ENCODE measurements at places on chromosomes 2 and 18. TPM values are rescaled to one million over a fixed set of nuclear protein-coding genes. Genes with fewer than 3 reads are reported as not detected.

- no peak overlapping the region for H3K4me3 ChIP-seq
- peak; percentile 74 for DNase-seq
- no peak overlapping the region for H3K27ac ChIP-seq
- H3K4me1 ChIP-seq = peaks cover 10% of the 10 kb centered on the region
Measured at GRCh38 chr2:74587664-74588277, 33.3 kb downstream of the DOK1 start.

GRCh38 chr2:203808046-203808750 is 59.4 kb upstream of the CTLA4 start:
- H3K4me1 ChIP-seq = peaks cover 21% of the 10 kb centered on the region
- H3K36me3 ChIP-seq = no peaks in the 10 kb centered on the region
- no peaks in the 10 kb centered on the region for H3K27me3 ChIP-seq
- peak overlapping the region; percentile 54 for H3K27ac ChIP-seq
- peak; percentile 95 for DNase-seq

GRCh38 chr2:209993968-209994367 is 8.5 kb upstream of the RPE start:
- no peaks in the 10 kb centered on the region for H3K36me3 ChIP-seq
- H3K27me3 ChIP-seq = no peaks in the 10 kb centered on the region
- H3K27ac ChIP-seq = no peak overlapping the region
- no peak for DNase-seq
- no peak overlapping the region for H3K4me3 ChIP-seq

DNA sequence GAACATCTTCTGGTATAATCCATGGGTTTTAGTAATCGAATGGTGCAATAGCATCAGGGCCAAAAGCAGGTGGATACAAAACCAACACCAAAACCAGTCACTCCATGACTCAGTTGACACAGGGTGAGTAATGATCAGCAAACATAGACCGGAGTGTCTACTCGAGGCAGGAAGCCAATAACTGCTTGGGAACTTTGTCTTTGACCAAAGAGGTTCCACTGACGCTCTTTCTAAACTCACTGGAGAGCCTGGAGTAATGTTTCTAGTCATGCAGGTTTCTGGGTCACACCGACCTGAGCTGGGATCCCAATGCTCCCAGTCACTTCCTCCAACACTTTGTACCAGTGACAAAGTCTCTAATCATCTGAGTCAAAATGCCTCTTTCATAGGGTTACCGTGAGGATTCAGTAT is 30.9 kb downstream of the MREG start:
- no peaks in the 10 kb centered on the region for H3K36me3 ChIP-seq
- no peak overlapping the region for H3K4me3 ChIP-seq
- no peak overlapping the region for H3K27ac ChIP-seq
- peak; percentile 85 for DNase-seq

- H3K4me1 ChIP-seq = no peaks in the 10 kb centered on the region
- no peaks in the 10 kb centered on the region for H3K27me3 ChIP-seq
- no peaks in the 10 kb centered on the region for H3K36me3 ChIP-seq
- no peak for DNase-seq
- H3K27ac ChIP-seq = no peak overlapping the region
- H3K4me3 ChIP-seq = no peak overlapping the region
Measured at GRCh38 chr18:66558773-66559172, 45.1 kb downstream of the CDH19 start.

GRCh38 chr18:3661989-3662388 is 212.0 kb downstream of the TGIF1 start:
- peaks cover 4% of the 10 kb centered on the region for H3K4me1 ChIP-seq
- no peak overlapping the region for H3K27ac ChIP-seq
- DNase-seq = no peak
- H3K4me3 ChIP-seq = no peak overlapping the region
- H3K36me3 ChIP-seq = no peaks in the 10 kb centered on the region

DNA sequence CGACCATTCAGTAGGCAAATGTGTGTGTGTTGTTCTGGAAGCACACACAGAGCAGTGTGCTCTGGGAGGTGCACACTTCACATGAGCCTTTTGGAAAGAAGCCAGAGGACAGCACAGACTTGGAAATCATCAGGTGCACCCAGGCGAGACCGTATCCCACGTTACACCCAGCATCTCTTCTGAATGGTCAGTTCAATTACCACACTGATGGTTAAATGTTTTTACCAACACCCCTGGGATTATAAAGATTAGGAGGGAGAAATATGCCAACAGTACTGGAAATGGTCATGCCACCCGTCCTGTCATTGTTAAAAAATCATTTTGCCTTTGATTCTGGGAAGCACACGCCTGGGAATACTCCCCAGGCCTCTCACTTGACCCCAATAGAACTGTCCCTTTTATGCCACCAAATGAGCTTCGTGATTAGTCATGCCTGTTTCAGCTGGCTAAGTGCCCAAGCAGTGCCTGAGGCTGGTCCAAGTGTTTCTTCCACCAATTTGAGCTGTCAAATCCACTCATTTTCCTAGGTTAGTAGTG is 183.7 kb downstream of the NRP2 start:
- H3K4me3 ChIP-seq = no peak overlapping the region
- no peaks in the 10 kb centered on the region for H3K4me1 ChIP-seq
- no peaks in the 10 kb centered on the region for H3K36me3 ChIP-seq
- H3K27ac ChIP-seq = no peak overlapping the region
- peaks cover 8% of the 10 kb centered on the region for H3K27me3 ChIP-seq
- no peak for DNase-seq

DNA sequence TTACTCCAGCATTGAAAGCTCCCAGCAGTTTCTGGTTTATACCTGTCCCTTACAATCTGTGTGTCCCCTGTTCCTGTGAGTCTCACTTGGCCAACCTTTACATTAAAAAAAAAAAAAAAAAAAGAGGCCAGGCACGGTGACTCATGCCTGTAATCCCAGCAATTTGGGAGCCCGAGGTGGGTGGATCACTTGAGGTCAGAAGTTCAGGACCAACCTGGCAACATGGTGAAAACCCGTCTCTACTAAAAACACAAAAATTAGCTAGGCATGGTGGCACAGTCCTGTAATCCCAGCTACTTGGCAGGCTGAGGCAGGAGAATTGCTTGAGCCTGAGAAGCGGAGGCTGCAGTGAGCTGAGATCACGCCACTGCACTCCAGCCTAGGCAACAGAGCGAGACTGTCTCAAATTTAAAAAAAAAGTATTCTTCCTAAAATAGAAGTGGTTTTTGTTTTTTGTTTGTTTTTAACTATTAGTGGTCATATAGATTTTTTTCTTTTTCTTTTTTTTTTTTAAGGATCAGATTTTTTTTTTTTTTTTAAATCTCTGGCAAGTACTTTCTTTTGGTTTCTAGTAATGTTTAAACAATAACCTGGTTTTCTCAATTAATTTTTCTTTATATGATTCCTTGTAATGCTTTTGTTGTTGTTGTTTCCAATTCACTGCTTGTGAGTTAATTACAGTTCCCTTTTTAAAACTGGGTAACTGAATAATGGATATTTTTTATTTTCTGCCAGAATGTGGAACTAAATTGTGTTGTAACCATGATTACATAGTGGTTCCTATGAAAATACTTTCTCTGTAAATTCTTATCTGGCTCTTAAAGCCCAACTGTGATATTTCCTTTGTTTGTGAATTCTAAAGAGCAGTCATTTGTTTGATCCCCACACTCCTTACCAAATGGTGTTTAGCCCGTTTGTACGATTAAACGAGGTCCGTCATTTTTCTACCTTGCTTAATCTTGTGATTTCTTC is 116.8 kb downstream of the CTAGE1 start:
- no peak for DNase-seq
- H3K4me3 ChIP-seq = no peak overlapping the region
- H3K27me3 ChIP-seq = peaks cover 12% of the 10 kb centered on the region
- no peaks in the 10 kb centered on the region for H3K36me3 ChIP-seq
- no peaks in the 10 kb centered on the region for H3K4me1 ChIP-seq

- no peak for DNase-seq
- H3K4me3 ChIP-seq = no peak overlapping the region
- no peaks in the 10 kb centered on the region for H3K36me3 ChIP-seq
- peaks cover 2% of the 10 kb centered on the region for H3K4me1 ChIP-seq
- H3K27ac ChIP-seq = no peak overlapping the region
- peaks cover 81% of the 10 kb centered on the region for H3K27me3 ChIP-seq
Measured at GRCh38 chr2:72929010-72929409, 11.7 kb downstream of the EMX1 start.

- no peak overlapping the region for H3K4me3 ChIP-seq
- H3K36me3 ChIP-seq = no peaks in the 10 kb centered on the region
- no peak overlapping the region for H3K27ac ChIP-seq
- H3K4me1 ChIP-seq = no peaks in the 10 kb centered on the region
Measured at GRCh38 chr18:13558124-13558523, 168.2 kb downstream of the FAM210A start.

GRCh38 chr2:20682167-20682920 is 15.4 kb downstream of the GDF7 start:
- H3K4me3 ChIP-seq = no peak overlapping the region
- no peak overlapping the region for H3K27ac ChIP-seq
- H3K27me3 ChIP-seq = no peaks in the 10 kb centered on the region
- DNase-seq = peak; percentile 23
- H3K4me1 ChIP-seq = no peaks in the 10 kb centered on the region

DNA sequence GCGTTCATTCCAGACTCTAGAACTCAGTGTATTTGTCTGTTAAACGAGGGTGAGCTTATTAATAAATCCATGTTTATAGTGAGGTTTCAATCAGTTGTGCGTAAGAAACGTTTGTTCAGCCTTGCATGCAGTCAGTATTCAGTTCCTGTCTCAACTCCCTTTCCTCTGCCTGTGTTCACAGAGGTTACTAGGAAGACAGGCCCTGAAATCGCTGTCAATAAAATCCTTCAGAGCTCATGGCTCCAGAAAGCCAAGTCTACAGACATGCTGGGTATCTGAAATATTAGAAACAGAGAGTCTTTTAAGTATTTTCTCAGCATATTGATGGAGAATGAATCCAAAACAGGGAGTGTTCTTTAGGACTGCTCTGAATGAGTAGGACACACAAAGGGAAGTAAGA is 75.4 kb downstream of the KLF7 start:
- H3K4me3 ChIP-seq = no peak overlapping the region
- DNase-seq = no peak
- no peaks in the 10 kb centered on the region for H3K4me1 ChIP-seq

DNA sequence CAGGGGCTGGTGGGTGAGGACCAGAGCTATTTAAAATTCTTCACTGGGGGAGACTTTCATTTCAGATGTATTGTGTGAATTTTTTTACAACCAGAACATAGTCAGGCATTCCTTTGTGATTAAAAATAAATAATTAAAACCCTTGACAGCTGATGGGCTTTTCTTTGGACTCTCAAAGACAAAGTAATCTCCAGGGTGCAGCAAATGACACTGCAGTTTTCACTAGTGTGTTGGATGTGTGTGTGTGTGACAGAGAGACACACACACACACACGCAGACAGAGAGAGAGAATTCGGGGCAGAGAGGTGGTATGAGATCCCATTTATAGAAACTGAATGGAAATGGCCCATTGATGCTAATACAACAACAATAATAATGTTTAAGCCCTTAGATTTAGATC is 10.3 kb upstream of the GALNT14 start:
- H3K27me3 ChIP-seq = peaks cover 6% of the 10 kb centered on the region
- no peaks in the 10 kb centered on the region for H3K36me3 ChIP-seq
- H3K27ac ChIP-seq = no peak overlapping the region
- DNase-seq = no peak
- no peaks in the 10 kb centered on the region for H3K4me1 ChIP-seq

DNA sequence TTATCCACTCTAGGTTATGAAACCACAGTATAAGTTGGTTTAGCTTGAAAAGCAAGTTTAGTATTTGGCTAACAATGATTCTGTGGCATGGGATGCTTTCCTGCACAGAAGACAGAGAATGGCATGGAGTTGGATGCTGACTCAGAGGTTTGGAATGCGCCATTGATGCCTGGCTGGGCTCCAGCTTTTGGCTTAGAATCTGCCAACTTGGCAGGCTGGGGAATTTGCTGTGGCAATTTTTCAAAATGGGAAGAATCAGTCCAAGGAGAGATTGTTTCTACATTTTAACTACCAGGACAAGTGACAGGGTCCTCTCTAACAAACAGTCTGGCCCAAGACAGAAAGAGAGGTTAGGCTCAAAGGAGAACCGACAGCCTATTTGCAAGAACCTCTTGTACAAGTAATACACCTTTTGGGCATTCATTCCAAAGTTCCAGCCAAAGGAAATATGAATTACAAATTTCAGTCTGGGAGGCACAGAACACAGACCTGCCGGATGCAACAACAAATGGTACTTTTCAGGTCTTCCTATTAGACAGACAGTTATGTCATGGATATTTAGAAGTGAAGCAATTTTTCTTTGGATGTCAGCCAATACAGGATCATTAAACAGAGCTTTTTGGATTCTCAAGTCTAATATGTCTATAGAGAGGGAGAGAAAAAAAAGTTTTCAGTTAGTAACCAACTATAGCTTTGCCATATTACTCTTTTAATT is 1027.7 kb downstream of the TMEM182 start:
- H3K4me3 ChIP-seq = no peak overlapping the region
- no peaks in the 10 kb centered on the region for H3K27me3 ChIP-seq
- H3K36me3 ChIP-seq = no peaks in the 10 kb centered on the region
- DNase-seq = no peak

Gene ARHGAP15
- not detected for polyA plus RNA-seq

Gene CNTNAP5
- not detected for polyA plus RNA-seq

Gene CNGA3
- polyA plus RNA-seq = not detected

Gene CELF4
- not detected for polyA plus RNA-seq

Gene UGT1A4
- not detected for polyA plus RNA-seq

Gene XRCC5
- 144 TPM for polyA plus RNA-seq

Gene ALPG
- polyA plus RNA-seq = not detected
